Body of pancreas (tissue), 4 donors: ENCODE measurements at places on chromosomes 5 and 9. TPM values are rescaled to one million over a fixed set of nuclear protein-coding genes. Genes with fewer than 3 reads are reported as not detected.

C5orf52 gene
- total RNA-seq: not detected

DNA sequence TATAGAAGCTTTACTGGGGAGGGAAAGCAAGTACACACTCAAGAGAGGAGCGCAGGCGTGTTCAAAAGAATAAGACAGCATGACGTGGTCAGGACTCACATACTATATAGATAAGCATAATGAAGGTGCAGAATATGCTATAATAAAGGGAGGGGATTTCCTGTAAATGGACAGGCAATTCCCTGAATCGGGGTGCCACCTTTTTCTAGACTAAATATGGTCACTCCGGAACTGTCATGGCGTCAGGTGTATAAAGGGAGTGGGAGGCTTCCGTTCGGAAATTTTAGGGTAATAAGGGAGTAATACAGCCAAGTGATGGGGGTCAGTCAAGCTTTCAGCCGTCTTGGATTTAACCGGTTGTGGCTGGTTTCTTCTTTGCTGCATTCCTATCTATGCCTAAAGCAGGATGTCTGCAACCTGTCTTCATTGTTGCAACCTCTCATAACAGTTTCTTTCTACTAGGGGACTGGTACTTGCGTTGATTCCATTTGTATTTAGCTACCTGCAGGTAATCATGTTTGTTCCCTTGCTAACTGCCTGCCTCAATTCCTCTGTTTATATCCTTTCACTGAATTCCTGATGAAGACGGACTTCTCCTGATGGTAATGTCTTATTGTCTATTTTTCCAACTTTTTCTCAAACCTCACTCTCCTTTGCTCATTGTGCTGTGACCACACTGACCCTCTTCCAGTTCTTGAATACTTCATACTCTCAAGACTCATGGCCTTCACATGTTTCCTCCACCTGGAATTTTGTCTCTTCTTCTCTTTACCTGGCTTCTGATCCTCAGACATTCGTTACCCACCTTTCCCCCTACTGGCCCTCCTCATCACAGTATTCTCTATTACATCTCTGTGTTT lies 48.9 kb downstream of the PRR16 start:
- no peak for DNase-seq
- H3K36me3 ChIP-seq: no peaks in the 10 kb centered on the region
- H3K4me3 ChIP-seq: no peak overlapping the region
- no peak overlapping the region for H3K27ac ChIP-seq
- H3K4me1 ChIP-seq: no peaks in the 10 kb centered on the region

DNA sequence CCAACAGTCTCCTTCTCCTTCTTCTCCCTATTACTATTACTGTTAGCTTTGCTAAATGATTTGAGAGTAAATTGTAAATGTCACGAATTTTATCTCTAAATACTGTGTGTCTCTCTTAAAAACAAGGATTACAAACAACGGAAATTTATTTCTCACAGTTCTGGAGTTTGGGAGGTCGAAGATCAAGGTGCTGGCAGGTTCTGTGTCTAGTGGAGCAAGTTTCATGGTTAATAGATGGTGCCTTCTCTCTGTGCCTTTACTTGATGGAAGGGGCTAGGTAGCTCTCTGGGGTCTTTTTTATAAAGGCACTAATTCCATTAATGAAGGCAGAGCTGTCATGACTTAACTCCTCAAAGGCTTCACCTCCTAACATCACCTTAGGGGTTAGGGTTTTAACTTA lies 237.9 kb downstream of the MAN2A1 start:
- H3K27ac ChIP-seq: no peak overlapping the region
- H3K4me3 ChIP-seq: no peak overlapping the region
- no peaks in the 10 kb centered on the region for H3K4me1 ChIP-seq
- no peaks in the 10 kb centered on the region for H3K27me3 ChIP-seq

DNA sequence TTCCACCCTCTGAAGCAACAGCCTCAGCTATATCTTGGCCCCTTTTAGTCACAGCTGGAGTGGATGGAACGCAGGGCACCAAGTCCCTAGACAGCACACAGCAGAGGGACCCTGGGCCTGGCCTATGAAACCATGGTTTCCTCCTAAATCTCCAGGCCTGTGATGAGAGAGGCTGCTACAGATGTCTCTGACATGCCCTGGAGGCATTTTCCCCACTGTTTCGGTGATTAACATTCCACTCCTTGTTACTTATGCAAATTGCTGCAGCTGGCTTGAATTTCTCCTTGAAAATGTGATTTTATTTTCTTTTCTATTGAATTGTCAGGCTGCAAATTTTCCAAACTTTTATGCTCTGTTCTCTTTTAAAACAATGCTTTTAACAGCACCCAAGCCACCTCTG lies 384.8 kb downstream of the PRR16 start:
- no peaks in the 10 kb centered on the region for H3K36me3 ChIP-seq
- H3K27ac ChIP-seq: no peak overlapping the region
- no peak overlapping the region for H3K4me3 ChIP-seq

PCDHB12 gene
- total RNA-seq: 2.0 TPM

DNA sequence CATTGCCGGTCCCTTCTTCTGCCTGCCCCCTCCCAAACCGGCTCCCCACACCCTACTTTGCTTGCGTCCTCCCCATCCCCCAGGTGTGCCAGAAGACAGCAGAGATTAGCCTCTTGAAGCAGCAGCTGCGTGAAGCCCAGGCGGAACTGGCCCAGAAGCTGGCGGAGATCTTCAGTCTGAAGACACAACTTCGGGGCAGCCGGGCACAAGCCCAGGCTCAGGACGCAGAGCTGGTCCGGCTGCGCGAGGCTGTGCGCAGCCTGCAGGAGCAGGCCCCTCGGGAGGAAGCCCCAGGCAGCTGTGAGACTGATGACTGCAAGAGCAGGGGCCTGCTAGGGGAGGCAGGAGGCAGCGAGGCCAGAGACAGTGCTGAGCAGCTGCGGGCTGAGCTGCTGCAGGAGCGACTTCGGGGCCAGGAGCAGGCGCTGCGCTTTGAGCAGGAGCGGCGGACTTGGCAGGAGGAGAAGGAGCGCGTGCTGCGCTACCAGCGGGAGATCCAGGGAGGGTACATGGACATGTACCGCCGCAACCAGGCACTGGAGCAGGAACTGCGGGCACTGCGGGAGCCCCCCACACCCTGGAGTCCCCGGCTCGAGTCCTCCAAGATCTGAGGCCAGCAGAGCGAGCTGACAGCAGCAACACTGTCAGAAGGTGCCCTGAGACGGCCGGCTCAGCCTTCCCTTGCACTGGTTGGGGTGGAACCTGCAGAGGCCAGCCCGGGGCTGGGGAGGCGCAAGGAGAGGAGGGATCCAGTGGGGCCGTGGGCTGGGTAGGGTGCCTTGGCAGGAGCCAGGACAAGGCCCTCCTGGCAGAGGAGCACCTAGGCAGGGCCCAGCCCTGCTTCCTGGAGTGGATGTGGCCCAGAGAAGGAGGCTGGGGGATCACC lies 8.3 kb downstream of the N4BP3 start:
- no peak overlapping the region for H3K27ac ChIP-seq
- peak; percentile 9 for DNase-seq
- no peaks in the 10 kb centered on the region for H3K27me3 ChIP-seq
- peaks cover 13% of the 10 kb centered on the region for H3K4me1 ChIP-seq

DNA sequence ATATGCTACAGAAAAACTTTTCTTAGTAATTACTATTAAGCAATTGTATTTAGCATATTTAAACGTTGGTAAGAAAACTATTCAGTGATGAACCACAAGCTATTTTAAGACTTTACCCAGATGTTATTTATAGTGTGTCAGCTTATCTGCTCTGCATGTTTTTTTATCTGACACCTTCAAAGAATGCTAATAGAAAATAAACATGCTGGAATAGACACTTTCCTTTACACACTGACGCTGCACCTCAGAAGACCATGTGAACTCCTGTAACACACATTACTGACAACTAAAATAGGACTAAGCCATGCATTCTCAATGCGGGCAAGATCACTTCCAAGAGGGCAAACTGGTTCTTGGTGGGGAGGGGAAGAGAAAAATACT lies 38.3 kb downstream of the FNIP1 start:
- H3K27me3 ChIP-seq: no peaks in the 10 kb centered on the region
- H3K27ac ChIP-seq: no peak overlapping the region
- DNase-seq: no peak
- H3K4me1 ChIP-seq: peaks cover 32% of the 10 kb centered on the region

- H3K36me3 ChIP-seq: no peaks in the 10 kb centered on the region
- no peak overlapping the region for H3K27ac ChIP-seq
- H3K4me1 ChIP-seq: peaks cover 5% of the 10 kb centered on the region
- no peaks in the 10 kb centered on the region for H3K27me3 ChIP-seq
- no peak for DNase-seq
Measured at GRCh38 chr5:124605541-124605940, 140.9 kb downstream of the ZNF608 start.

FBP1 gene
- 28.5 TPM for total RNA-seq

DNA sequence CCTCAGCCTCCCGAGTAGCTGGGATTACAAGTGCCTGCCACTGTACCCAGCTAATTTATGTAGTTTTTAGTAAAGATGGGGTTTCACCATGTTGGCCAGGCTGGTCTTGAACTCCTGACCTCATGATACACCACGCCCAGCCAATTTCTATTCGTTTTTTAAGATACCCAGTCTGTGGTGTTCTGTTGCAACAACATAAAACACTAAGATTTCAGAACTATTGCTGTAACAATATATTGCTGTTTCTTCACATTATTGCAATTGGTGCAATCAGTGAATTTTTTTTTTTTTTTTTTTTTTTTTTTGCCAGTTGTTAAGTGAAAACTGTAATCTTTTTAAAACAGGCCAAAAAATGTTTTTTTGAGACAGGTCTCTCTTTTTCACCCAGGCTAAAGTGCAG lies 9.9 kb downstream of the SRP19 start:
- DNase-seq: no peak
- peaks cover 3% of the 10 kb centered on the region for H3K36me3 ChIP-seq
- no peaks in the 10 kb centered on the region for H3K27me3 ChIP-seq
- H3K4me3 ChIP-seq: no peak overlapping the region
- H3K4me1 ChIP-seq: no peaks in the 10 kb centered on the region
- no peak overlapping the region for H3K27ac ChIP-seq

- no peaks in the 10 kb centered on the region for H3K36me3 ChIP-seq
- no peaks in the 10 kb centered on the region for H3K4me1 ChIP-seq
- no peak overlapping the region for H3K4me3 ChIP-seq
Measured at GRCh38 chr9:22211588-22212360, 202.7 kb upstream of the CDKN2B start.

DNA sequence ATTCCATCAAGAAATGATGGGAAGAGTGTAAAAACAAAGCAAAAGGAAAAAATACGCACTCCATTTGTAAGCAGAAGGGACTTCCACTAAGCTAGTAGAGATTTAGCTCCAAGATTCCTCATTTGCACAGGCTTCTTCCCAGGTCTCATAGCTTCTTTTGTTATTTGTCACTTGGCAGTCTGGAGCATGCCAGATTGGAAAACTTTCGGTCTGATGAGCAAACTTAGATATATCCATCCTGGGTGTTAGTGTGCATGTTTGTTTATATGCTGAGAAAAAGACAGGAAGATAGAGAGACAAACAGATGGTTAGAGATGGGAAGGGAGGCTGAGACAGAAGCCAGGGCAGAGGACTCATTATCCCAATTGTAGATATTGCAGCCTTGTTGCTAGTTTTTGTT lies 1644.5 kb upstream of the NUDT12 start:
- no peak overlapping the region for H3K27ac ChIP-seq
- no peak overlapping the region for H3K4me3 ChIP-seq
- H3K27me3 ChIP-seq: no peaks in the 10 kb centered on the region

DNA sequence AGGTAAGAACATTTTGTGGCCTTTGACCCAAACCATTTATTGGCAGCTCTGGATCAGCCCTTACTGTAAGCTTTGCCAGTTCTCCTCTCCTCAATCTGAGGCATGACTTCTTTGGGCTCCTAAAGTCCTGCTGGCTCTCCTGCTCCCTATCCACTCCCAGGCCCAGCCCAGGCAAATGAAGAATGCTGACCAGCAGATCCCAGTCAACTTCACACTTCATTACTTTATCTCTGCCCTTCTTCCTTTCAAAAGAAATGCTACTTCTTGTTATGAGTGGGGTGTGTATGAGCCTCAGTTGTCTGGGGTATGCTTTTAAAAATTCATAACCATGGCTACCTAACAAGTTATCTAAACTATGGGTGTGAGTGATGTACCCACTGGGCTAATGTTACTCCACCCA lies 479.6 kb downstream of the ACTL7B start:
- H3K27me3 ChIP-seq: no peaks in the 10 kb centered on the region
- no peaks in the 10 kb centered on the region for H3K36me3 ChIP-seq
- DNase-seq: no peak
- no peaks in the 10 kb centered on the region for H3K4me1 ChIP-seq
- no peak overlapping the region for H3K27ac ChIP-seq

DNA sequence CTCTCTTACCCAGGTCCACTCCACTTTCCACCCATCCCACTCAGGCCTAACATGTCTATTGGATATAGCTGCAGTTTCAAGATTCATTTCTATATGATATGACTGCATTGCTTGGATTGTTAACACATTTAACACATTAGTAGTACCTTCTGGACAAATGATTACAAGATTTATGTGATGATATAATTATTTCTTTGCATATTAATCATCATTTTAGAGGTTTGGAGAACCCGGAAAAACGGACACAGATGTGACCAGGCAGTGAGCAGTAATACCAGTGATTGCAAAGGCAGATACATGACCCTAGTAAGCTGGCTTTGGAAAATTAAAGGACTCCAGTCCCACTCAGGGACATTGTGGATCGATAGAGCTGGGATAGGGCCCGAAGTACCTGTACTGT lies 103.8 kb downstream of the PRR16 start:
- no peak for DNase-seq
- no peaks in the 10 kb centered on the region for H3K36me3 ChIP-seq
- H3K27me3 ChIP-seq: no peaks in the 10 kb centered on the region
- H3K4me1 ChIP-seq: no peaks in the 10 kb centered on the region
- no peak overlapping the region for H3K27ac ChIP-seq
